Panc1 (cell line): ENCODE measurements at places on chromosomes 11 and 22. TPM values are rescaled to one million over a fixed set of nuclear protein-coding genes. Genes with fewer than 3 reads are reported as not detected.
A peak's percentile ranks its signal among the peaks of the same experiment; 100 is the strongest.

Gene MRGPRE
- total RNA-seq, result 0.13 TPM

Gene OR52A1
- total RNA-seq, result not detected

GRCh38 chr22:49535527-49536125 lies 292.0 kb downstream of the BRD1 start:
- H3K27ac ChIP-seq, result no peak overlapping the region
- no peak for DNase-seq
- H3K4me1 ChIP-seq, result no peaks in the 10 kb centered on the region
- no peak overlapping the region for H3K4me3 ChIP-seq
- no peaks in the 10 kb centered on the region for H3K36me3 ChIP-seq

DNA sequence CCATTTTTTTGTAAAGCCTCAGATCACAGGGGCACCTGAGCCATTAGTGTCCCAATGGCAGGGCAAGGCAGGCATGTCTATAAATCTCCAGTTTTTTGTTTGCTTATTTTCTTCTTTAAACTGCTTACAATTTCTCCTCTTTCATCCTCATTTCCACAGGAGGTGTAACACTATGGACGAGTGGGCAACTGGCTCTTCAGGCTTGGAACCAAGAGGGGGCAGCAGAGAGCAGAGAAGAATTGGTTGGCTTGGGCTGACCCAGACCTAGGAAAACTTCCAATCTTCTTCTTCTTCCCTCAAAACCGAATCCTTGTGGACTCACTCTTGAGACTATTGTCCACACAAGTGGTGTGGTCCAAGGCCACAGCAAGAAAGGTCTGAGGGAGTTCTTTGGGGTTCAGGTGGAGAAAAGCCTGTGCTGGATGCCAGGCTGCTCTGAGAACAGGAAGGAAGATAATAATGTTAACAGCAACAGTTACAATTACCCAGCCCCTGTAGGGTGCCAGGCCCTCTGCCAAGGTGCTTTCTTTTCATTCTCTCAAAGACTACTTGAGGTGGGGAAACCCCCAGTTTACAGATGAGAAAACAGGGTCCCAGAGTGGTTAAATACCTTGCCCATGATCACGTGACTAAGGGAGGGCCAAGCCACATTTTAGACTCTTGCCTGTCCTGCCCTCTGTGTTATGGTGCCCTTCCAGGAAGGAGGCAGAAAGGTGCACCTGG lies 70.7 kb upstream of the E2F8 start:
- peaks cover 2% of the 10 kb centered on the region for H3K27me3 ChIP-seq
- H3K36me3 ChIP-seq, result no peaks in the 10 kb centered on the region
- peak; percentile 41 for DNase-seq
- no peaks in the 10 kb centered on the region for H3K4me1 ChIP-seq

GRCh38 chr22:26894766-26895485 lies 237.5 kb downstream of the MIAT start:
- H3K4me1 ChIP-seq, result peaks cover 9% of the 10 kb centered on the region
- no peaks in the 10 kb centered on the region for H3K27me3 ChIP-seq
- 0 out of 2 replicates have a peak overlapping the region, but pooled peaks have one; percentile 31 for H3K27ac ChIP-seq
- DNase-seq, result peak; percentile 32

Gene GRK3
- total RNA-seq, result 12.0 TPM

DNA sequence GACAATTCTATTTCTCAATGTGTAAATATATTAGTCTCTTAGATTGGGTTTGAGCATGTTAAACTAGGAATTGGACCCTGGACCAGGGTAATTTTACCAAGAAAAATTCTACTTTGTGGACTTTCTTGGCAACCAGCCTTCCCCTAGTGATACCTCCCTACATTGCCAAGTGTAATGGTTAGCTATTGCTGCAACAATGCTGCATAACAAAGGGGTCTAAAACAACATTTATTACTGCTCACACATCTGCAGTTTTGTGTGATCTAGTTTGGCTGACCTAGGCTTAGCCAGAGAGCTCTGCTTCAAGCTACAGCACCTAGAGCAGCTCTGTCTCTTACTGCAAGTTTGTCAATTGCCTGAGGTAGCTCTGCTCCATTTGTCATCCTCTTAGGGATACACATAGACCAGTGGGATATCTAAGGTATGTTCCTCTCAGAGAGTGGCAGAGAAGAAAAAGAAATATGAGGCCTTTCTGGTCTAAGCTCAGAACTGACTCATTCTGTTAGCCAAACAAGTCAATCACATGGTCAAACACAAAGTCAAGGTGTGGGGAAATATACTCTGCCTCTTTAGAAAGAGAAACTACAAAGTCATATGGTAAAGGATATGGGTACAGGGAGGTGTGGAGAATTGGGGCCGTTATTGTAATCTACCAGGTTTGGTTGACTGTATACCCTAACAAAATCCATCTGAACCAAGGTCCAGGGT lies 2.0 kb upstream of the LAYN start:
- peaks cover 7% of the 10 kb centered on the region; the same call in 1 of the 2 replicates for H3K4me1 ChIP-seq
- no peaks in the 10 kb centered on the region for H3K36me3 ChIP-seq
- H3K4me3 ChIP-seq, result no peak overlapping the region
- H3K27ac ChIP-seq, result no peak overlapping the region
